NCI-H460 (cell line): ENCODE measurements at places on chromosomes 2 and 18. TPM values are rescaled to one million over a fixed set of nuclear protein-coding genes. Genes with fewer than 3 reads are reported as not detected.

DNA sequence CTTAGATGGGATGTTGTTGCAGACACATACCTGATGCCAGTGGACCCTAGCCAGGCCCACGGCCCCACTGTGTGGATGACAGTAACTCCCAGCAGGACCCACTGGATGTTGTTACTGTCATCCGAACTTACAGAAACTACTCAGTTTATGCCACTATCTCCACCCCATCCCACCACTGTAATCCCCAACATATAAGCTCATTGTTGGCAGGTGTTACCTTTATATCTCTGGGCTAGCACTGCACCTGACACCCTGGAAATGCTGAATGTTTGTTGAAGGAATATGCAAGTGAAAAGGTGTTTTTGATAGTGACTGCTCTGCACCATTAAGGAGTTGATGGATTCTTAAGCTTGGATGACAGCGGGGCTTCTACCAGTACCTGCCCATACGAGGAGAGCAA is 133.5 kb upstream of the ASB18 start:
- no peak for DNase-seq

- DNase-seq = no peak
Observed at GRCh38 chr2:11899264-11899818, 152.9 kb downstream of the LPIN1 start.

DNA sequence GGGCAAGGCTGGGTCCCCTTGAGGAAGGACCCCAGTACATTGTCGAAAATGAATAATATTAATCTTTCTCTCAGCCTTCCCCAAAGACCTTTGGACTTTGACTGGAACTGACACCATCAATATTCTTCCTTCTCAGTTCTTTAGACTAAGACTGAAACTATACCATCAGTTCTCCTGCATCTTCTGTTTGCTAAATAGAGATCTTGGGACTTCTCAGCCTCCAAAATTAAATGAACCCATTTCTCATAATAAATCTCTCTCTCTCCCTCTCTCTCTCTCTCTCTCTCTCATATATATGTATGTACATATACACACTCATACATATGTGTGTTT is 39.7 kb upstream of the VRK2 start:
- DNase-seq = no peak

The SLC25A12 gene
- total RNA-seq = 19.6 and 25.0 TPM in 2 replicates

DNA sequence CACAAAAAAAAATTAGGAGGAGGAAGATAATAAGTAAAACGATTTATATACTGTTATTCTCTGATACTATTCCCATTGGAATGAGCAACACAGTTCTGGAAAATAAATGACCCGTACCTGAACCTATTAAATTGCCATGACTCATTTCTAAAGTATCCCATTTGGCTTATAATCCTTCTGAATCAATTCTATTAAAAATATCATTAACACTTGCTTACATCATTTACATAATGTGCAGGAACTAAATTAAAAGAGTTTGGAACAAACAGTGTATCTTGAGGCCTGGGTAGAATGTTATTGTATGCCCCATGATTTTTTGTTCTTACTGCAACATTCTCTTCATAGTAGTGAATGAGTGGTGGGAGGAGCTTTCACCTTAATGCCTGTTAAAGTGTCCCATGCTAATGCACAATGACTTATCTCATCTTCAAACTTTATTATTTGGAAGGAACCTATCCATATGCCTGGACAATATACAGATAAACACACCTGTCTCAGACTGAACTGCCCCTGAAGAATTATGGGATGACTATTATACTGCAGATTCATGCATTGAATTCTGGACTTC is 549.9 kb upstream of the ACVR2A start:
- DNase-seq = no peak

GRCh38 chr2:133462811-133463210 is 105.5 kb downstream of the NCKAP5 start:
- DNase-seq = no peak

- peak; percentile 7 for DNase-seq
Observed at GRCh38 chr2:167293172-167293781, 405.0 kb downstream of the XIRP2 start.

The FAM110C gene
- 0.32 and 0.62 TPM in 2 replicates for total RNA-seq

- no peak for DNase-seq
Observed at GRCh38 chr2:133810559-133810958, 242.3 kb upstream of the NCKAP5 start.

The RAX gene
- total RNA-seq = not detected in 2 replicates

DNA sequence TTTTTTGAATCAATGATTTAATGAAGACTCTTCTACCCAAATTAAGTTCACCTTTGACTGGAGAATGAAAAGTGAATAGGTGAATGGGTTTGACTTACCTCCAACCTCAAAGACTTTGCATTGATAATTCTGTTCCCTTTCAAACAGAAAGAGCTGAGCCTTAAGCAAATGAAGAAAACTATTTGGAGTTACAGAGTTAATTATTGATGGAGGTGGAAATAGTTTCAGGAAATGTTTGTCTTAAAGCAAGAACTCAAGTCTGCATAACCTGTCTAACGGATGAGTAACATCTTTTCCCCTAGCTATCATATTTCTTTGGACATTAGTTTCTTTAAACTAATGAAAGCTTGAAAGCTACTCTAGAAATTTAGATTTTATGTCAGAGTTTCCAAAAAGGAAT is 166.5 kb downstream of the CERS6 start:
- no peak for DNase-seq

DNA sequence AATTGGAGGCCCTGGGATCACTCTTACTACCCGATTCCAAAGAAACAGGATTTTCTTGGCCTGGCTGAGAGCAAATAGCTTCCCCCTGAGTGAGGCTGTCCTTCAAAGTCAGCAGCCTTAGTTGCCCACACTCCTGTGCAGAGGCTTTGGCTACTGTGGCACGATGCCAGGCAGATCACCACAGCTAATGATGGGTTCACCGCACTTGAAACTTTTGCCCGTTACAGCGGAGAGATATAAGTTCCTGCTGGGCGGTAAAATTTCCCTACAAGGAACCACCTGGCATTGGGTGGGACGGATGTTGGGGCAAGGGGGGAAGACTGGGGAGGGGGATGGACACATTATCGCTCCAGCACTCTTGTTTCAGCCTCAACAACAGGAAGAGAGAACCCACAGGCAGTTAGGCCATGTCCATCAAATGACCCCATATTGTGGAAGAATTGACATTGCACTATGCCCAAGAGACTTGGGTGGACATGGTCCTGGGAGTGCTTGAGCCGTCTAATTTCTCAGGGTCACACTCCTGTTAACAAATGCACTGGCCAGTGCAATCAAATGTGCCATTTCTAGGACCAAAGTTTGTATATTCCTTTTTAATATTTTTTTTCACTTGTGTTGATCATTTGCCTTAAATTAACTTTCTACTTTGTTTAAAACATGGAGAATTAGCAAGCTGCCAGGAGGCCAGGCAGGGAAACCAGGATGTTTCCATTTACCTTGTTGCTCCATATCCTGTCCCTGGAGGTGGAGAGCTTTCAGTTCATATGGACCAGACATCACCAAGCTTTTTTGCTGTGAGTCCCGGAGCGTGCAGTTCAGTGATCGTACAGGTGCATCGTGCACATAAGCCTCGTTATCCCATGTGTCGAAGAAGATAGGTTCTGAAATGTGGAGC is 4.4 kb downstream of the IL1B start:
- DNase-seq = no peak

The PARD3B gene
- total RNA-seq = 5.8 and 13.8 TPM in 2 replicates

The LRP2 gene
- 0.07 and 0.20 TPM in 2 replicates for total RNA-seq

GRCh38 chr2:55917117-55917516 is 6.5 kb downstream of the EFEMP1 start:
- DNase-seq = no peak

DNA sequence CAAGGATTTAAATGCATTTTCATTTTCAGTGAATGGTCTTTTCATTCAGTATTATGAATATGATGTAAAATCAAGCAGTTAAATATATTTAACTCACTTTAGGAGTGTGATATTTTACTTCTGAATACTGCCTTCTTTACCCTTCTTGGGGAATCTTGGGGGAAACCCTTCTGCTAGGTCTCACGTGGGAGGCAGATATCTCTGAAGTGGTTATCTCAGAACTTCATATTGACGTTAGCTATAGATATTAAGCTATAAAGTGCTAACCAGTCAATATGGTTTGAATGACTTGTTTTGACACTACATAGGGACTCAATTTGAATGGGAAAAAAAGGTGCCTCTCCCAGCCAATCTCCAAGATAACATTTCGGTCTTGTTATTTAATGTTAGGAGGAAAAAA is 9.8 kb downstream of the REL start:
- DNase-seq = no peak

The SFTPB gene
- total RNA-seq = not detected in 2 replicates

- no peak for DNase-seq
Observed at GRCh38 chr2:14998546-14998945, 366.0 kb downstream of the LRATD1 start.

The RRM2 gene
- 62.5 and 68.7 TPM in 2 replicates for total RNA-seq

- DNase-seq = no peak
Observed at GRCh38 chr2:102438578-102438977, 15.6 kb downstream of the IL18RAP start.

GRCh38 chr2:105809097-105809473 is 64.4 kb downstream of the NCK2 start:
- DNase-seq = no peak

DNA sequence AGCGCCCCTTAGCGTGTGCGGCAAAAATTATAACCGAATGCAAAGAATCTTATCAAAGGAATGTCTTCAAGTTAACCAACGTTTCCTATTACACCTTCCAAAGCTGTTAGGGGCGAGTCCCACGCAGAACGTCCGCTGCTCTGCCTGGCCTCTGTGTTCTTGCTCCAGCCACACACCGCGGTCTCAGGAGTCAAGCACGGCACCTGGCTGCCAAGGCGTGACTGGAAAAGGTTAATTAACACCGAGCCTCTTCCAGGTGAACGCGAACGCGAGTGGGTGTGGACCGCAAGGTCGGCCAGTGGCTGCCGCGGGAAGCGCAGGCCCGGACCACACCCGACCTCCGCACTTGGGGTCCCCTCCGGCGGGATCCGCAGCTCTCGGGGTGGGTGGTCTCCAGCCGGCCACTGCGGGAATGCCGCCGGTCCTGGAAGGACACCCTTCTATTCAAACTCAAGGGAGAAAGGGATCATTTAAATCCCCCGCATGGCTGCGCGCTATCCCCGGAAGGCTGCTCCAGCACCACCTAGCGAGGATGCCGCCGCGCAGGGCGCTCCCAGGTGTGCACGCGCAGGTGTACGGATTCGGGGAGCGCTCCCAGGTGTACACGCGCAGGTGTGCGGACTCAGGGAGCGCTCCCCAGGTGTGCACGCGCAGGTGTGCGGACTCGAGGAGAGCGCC is 830 bp downstream of the CYB5A start:
- no peak for DNase-seq

- no peak for DNase-seq
Observed at GRCh38 chr2:219060821-219061791, at the start of gene IHH. Gene IHH (minus strand): TSS chr2:219060921. CDS start chr2:219060467, 454 bp downstream.

DNA sequence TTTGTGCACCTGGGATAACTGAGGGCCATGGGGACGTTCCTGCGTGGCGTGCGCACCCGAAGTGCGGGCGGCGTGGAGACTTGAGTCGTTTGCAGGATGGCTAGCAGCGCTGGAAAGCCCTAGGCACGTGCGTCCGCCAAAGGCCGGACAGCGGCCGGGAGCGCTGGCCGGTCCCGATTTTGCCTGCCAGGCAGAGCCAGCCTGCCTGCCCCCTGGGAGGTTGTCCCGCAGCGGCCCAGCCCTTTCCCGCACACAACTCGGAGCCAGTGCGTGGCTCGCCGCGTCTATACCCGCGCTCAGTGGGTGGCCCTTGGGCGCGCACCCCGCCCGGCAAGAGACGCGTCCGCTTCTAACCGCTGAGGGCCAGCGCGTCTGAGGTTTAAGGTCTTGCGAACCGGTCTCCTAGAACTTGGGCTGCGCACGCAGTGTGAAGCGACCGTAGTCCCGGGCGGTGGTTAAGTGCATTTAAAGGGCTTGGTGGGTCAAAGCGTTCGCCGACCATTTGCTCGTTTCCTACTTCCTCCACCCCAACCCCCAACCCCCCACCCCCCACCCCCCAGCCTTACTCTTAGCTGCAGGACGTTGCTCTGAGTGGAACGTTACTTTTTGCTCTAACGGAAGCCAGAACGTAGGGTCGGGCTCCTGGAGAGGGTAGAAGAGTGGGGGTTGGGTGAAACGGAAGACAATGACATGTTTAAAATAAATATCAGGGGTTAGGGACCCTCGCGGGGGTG is 627 bp downstream of the CDCA7 start:
- peak; percentile 45 for DNase-seq

The KRTCAP3 gene
- 0.69 and 1.0 TPM in 2 replicates for total RNA-seq

The DNAJC10 gene
- total RNA-seq = 168 and 193 TPM in 2 replicates

DNA sequence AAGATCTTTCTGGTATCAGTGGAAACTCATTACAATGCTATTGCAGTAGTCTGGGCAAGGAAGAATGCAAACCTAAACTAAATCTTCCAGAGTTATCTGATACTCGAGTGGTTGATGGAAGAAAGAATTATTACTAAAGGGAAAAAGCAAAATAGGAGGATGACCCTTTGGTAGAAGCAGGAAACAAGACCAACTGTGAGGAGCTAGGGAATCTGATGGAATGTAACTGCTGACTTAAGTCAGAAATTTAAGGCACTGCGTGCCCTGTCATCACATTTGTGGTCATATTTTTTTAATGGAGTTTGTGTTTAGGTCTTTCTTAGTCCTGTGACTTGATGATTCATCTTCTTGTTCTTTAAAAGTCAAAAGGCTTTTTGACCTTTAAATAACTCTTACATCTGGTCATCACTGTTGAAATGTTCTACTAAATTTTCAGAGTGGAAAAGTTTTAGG is 36.5 kb upstream of the ARMC9 start:
- no peak for DNase-seq

The CAPN14 gene
- not detected in 2 replicates for total RNA-seq

- no peak for DNase-seq
Observed at GRCh38 chr2:186135686-186136085, 350.4 kb upstream of the ZC3H15 start.
